ENCODE measurements at places on chromosomes 4 and X.

DNA sequence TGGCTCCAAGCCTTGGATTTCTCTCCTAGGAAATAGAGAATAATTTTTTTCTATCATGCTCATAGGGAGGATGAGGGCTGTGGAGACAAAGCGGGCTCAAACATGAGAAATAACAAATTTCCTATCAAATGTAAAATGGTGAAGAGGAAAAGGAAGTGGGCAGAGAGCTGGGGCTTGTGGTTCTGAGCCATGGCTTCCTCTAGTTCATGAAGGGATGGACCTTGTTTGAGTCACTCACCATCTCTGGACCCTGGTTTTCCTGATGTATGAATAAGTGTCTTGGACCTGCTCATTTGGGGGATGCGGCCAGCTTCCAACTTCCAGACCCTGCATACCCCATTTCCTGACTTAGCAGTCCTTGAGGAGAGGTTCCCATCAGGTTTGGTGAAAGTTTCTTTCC lies 63.0 kb downstream of the MSX1 start:
- no peak for DNase-seq

DNA sequence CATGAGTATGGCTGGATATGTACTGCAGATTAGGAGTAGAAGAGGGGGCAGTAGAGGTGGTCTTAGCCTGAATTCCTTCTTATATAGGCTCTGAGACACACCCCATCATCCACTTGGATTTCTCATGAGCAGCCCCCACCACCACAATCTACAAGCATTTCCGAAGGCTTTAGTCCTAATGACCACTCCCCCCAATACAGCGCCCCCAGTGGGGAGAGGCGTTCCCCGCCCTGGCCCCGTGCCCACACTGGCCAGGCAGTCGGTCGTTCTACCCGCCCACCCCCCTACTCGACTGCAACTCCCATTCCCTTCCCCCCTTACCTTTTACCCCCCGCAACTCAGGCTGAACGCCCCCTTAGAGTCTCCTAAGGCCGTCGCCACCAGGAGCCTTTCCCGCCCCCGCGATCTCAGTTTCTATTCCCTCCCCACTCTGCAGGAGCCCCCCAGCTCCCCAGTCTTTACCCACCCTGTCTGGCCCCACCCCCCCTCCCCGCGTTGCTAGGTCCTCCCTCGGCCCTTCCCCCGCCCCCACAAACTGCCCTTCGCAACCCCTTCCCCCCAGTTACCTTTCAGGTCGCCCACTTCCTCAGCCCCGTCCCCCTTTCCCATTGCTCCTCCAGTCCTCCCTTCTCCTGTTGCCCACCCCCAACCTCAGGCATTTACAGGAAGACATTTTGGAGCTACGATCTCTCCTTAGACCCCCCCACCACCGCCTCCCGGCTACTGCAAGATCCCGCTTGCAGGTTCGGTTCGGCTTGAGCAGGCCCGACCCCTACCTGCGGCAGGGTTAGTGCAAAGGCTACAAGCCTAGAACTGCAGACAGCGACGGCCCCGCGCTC lies 468 bp downstream of the ZMYM3 start:
- DNase-seq, result no peak

- no peak for DNase-seq
Observed at GRCh38 chr4:26375551-26375950, 54.7 kb downstream of the RBPJ start.

GRCh38 chr4:40856840-40857362 lies 107.1 kb downstream of the NSUN7 start:
- no peak for DNase-seq

DNA sequence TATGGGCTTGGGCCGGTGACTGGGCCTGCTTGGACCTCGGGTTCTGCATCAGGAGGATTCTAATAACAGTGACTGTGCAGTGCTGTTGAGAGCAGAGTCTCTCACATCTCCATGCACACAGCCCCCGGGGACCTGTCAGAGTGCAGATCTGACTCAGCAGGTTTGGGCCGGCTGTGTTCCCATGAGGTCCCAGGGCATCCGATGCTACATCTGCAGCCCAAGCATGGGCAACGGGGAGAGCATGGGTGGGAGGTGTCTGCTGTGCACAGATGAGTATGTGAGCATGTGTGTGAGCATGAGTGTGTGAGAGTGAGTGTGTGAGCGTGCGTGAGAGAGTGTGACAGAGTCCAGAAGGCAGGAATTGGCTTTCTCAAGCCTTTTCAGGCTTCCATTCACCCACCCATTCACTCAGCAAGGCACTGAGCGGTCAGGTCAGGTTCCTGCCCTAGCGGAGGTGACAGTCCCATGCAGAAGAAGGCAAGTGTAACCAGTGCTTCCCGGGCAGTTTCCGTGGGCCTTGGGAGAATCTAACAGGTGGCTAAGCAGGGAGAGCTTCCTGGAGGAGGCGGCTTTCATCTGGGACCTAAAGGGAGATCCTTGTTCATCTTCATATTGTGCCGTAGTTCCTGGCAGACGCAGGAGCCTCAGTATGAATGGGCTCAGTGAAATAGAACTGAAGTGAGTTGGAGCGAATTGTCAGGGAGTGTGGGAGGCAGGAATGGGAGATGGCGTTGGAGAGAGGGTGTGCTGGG lies 62.6 kb downstream of the SORCS2 start:
- DNase-seq, result no peak
